ENCODE measurements at places on chromosomes 16 and 17. TPM values are rescaled to one million over a fixed set of nuclear protein-coding genes. Genes with fewer than 3 reads are reported as not detected.

DNA sequence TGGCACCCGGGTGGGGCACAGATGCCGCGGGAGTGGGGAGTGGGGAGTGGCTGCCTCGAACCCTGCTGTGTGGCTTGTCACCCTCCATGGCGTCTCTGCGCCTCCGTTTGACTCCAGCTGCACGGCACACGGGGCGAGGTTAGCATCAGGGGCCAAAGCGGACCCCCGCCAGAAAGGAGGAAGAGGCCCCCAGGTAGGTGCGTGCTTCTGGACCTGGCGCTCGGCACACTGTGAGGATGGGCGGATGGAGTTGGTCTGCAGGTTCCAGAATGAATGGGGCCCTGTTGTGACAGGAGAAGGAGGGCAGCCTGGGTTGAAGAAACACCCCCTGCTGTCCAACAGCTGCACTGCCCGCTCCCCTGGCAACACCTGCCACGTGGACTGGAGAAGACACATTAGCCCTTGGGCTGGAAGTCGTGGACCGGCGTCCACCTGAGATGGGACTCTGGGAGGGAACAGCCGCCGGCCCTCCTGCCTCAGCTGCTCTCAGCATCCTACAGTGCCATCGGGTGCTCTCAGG is 9.4 kb upstream of the FASN start:
- DNase-seq, result no peak

- DNase-seq, result no peak
Measured at GRCh38 chr17:33944412-33944811, 310.7 kb upstream of the CCL2 start.

GRCh38 chr17:29294580-29294900 is 592 bp upstream of the NUFIP2 start:
- no peak for DNase-seq

GRCh38 chr17:27430882-27431491 is 25.3 kb upstream of the KSR1 start:
- DNase-seq, result peak; percentile 57

PNPO gene
- total RNA-seq, result 103 TPM

CRHR1 gene
- total RNA-seq, result not detected

TMEM98 gene
- total RNA-seq, result 54.5 TPM
